Neuronal stem cell (in vitro differentiated cells): ENCODE measurements at places on chromosomes 7 and 10.

- DNase-seq: no peak
Observed at GRCh38 chr7:29090836-29091601, 55.3 kb downstream of the CPVL start.

GRCh38 chr10:8830876-8831275 is 776.4 kb downstream of the GATA3 start:
- DNase-seq: no peak

GRCh38 chr7:39720586-39720985 is 97.2 kb downstream of the RALA start:
- no peak for DNase-seq

GRCh38 chr7:108328174-108328651 is 128.0 kb downstream of the NRCAM start:
- peak; percentile 46 for DNase-seq
